ENCODE measurements at places on chromosomes 2 and 18.

DNA sequence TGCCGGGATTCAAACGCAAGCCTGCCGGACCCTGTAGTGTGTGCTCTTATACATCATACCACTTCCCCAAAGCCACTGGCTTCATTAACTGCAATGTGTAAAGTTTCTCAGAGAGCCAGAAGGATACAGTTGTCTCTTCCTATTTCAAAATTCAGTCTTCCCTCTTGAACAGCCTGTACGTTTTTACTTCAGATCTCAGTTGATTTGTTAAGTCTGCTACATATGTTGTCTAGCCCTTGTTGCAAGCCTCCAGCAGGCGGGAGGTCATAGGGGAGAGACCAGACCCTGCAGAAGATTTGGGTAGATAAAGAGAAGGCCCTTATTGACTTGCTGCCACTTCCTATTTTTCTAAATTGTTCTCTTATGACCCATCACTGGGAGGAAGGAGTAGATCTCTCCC, 56.2 kb downstream of the ARHGEF33 start:
- no peak for DNase-seq

GRCh38 chr2:24076849-24077534, 866 bp upstream of the SF3B6 start:
- no peak for DNase-seq

DNA sequence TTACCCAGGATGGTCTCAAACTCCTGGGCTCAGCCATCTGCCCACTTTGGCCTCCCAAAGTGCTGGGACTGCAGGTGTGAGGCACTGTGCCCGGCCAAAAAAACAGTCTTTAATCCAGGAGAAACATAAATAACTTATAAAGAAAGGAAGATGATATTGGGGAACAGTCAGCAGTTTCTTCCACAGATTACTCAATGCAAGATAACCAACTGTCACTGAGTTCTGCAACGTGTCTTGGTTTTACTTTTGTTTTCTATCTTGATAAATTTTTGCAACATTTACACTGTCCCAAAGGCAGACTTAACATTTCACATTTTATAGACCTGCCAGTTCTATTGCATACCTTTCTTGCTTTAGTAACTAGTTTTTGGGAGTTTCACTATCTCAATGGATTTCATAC, 71.1 kb downstream of the ANKRD44 start:
- no peak for DNase-seq

GRCh38 chr2:44691174-44691785, 250.2 kb upstream of the SIX3 start:
- no peak for DNase-seq

DNA sequence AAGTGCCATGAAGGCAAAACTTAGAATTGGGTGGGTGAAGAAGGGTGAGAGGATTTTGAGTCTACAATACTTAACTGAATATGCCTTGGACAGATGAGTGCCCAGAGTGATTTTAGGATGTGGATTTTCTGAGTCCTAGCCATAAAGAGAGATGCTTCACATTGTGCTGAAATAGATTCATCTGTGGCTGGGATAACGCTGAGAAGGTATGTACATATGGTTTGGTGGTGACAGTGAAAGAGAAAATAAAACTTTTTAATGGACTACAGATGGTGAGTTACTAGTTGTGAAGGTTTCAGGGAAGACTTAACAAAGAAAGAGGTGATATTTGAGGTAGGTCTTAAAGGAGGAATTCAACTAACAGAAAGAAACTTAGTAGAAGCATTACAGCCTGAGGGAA, 265.8 kb downstream of the AKAIN1 start:
- DNase-seq = no peak

- DNase-seq = no peak
Measured at GRCh38 chr2:8388781-8389180, 293.1 kb upstream of the ID2 start.

Data from activated naive CD8-positive, alpha-beta T cell treated with anti-CD3 and anti-CD28 coated beads for 36 hours (primary cell).